ENCODE measurements at places on chromosomes 7 and 10.
A peak's percentile ranks its signal among the peaks of the same experiment; 100 is the strongest.

- DNase-seq = no peak
These were observed 6.9 kb downstream of the SERPINE1 start for GRCh38 chr7:101133621-101134398.

DNA sequence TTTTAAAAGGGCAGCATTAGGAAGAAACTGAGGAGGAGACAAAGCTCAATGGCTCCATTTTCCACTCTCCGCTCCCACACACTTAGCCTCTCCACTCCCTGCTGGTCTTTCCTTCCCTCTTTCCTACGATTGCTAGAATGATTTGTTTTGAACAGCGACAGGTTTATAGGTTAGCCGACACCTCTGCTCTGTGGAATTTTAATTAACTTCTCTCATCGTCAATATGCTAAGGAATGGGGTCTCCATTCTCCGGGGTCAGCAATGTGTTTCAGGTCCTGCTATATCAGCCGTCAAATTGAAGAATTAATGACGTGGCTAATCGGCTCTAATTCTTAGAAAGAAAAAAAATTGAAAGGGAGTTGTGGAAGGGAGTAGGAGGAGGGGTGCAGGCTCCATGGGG is 28.9 kb downstream of the FBXW4 start:
- no peak for DNase-seq

- no peak for DNase-seq
These were observed 126.2 kb downstream of the MDFIC start for GRCh38 chr7:115047958-115048720.

- DNase-seq = no peak
These were observed 107.5 kb downstream of the DOCK1 start for GRCh38 chr10:127012769-127013152.

- DNase-seq = no peak
These were observed 35.1 kb upstream of the GRID1 start for GRCh38 chr10:86401588-86402282.

DNA sequence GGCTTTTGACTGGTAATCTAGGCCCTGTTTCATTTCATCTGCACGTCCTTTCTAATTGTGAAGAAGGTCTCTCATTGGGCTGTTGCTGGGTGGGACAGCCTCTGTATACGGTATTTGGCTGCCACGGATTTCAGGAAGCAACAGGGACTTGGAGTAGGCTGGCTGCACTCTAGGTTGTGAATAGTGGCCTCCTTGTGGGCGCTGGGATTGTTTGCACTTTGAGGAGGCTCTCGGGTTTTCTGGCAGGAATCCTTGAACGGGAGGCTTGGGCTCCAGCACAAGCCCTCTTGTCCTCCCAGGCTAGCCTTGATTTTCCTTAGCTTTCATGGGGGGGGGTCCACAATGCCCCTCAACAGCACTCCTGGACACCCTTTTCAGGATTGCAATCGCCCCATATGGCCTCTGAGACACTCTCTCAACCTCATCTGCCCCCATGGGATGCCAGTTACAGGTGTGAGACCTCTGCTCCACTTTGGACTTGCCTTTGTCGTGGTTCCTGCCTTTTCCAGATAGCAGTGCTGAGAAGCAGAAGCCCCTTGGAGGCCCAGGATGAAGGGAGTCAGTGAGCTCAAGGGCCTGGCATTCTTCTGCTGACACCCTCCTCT is 33.9 kb upstream of the ZNF273 start:
- DNase-seq = no peak

DNA sequence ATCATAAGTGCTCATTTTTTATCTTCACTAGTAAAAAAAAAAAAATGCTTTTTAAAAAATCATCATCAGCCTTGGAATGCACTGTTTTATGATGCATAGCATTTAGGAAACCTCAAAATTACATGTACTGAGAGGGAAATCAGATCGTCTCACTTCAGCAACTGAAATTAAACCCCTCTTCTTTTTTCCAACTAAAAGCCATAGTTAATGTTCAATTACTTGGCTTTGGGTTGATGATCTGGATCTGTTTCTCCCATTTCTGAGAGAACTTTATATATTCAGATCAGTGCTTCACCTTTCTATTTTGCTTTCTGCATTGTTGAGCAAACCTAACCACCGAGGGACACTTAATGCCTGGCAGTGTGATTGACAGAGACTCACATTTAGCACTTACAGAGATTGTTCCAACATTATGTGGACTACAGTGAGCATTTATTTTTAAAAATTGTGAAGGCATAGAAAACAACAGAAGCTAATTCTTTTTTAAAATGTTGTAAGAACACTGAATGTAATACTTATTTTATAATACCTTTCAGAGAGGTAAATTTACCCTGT is 678.4 kb downstream of the PHTF2 start:
- DNase-seq = no peak

DNA sequence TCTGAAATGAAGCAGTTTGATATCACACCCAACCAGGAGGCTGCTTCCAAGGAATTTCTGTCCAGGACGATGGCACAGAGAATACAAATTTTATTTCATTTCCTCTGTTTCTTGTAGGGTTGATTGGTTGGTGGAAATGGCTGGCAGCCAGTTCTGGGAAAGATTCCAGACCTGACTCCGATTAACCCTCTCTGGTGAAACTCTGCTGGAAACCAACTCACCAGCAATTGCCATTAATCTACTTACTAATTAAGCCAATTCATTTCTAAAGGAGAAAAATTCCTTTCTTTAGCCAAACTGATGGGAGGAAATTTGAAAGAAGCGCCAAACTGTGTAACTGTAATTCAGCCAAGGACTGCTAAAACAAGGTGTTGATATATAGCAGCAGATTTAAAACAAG is 10.7 kb downstream of the PTF1A start:
- DNase-seq = no peak

GRCh38 chr7:1709900-1710299 is 39.8 kb downstream of the ELFN1 start:
- no peak for DNase-seq

GRCh38 chr10:97102441-97102840 is 83.3 kb downstream of the SLIT1 start:
- no peak for DNase-seq

DNA sequence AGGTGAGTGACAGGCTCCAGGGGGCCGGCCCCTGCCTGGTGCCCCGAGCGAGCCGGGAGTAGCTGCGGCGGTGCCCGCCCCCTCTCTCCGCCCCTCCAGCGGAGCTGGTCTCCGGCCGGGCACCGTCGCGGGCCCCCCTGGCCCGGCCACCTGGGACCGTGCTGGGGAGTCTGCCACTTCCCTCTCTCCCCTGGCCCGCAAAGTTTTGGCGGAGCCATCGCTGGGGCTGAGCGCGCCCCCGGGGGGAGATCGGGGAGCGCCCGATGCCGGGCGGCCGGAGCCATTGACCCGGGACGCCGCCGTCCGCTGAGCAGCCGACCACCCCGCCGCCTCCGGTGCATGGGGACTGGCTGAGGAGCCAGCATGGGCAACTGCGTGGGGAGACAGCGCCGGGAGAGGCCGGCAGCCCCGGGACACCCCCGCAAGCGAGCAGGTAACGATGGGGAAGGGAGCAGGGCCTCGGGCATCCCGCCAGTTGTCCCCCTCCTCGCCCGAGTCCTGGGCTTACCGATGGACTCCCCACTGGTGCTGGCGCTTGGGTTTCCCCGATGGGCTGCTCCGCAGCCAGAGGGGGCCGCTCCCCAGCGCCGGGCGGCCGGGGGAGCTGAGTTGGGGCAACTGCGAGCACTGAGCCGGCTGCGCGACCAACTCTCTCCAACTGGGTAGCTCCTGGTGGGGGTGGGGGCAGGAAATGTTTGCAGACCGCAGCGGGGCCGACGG is at the start of gene UBTD1:
Gene UBTD1 (plus strand): TSS at position 84 of the 720 bp plus-strand sequence. CDS start 280 bp downstream, at position 364.
- no peak for DNase-seq

DNA sequence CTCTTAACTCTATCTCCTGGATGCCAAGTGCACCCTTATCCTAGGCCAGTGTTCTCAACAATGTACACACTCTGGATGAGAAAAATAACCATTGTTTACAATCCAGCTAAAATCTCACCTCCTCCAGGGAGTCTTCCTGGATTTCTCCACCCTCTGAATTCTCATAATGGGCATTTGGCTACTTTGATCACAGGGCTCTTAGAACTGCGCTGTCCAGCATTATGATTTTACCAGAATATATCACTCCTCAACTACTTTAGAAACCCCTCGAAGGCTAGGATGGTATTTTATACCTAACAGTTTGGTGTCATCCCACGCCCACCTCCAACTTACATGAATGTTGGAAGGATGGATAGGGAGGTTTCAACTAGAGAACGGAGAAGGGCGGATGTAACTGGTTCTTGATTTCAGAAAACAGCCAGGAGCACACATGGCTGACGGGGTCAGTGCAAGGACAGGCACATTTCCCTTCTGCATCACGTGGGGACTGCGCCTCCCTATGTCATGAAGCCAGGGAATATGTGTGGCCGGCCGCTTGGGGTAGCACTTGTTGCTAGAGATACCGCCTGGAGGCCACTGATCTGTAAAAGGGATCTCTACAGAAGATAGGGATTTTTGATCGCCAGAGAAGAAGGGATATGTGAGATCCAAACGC is 1.2 kb upstream of the ATP6V0E2 start:
- no peak for DNase-seq

- no peak for DNase-seq
These were observed 94.1 kb downstream of the LRRC4 start for GRCh38 chr7:127937066-127937680.

GRCh38 chr7:158818325-158819213 is 10.7 kb downstream of the ESYT2 start:
- DNase-seq = peak; percentile 84

DNA sequence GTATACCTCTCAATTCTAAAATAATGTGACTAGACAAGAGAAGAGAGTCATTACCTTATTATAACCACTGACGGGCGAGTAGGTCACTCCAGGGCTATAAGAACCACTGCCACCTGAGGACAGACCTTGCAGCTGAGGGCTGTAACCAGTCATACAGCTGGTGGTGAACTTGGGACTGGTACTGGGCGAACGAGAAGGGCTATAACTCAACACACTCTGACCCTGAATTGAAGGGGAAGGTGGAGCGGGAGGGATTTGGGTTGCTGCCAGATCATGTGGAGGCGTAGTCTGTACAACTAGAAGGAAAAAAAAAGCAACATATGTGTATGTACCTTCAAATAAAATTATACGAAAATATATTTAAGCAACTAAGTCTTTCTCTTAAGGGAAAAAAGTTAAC is 3.4 kb downstream of the TMEM209 start:
- DNase-seq = no peak

DNA sequence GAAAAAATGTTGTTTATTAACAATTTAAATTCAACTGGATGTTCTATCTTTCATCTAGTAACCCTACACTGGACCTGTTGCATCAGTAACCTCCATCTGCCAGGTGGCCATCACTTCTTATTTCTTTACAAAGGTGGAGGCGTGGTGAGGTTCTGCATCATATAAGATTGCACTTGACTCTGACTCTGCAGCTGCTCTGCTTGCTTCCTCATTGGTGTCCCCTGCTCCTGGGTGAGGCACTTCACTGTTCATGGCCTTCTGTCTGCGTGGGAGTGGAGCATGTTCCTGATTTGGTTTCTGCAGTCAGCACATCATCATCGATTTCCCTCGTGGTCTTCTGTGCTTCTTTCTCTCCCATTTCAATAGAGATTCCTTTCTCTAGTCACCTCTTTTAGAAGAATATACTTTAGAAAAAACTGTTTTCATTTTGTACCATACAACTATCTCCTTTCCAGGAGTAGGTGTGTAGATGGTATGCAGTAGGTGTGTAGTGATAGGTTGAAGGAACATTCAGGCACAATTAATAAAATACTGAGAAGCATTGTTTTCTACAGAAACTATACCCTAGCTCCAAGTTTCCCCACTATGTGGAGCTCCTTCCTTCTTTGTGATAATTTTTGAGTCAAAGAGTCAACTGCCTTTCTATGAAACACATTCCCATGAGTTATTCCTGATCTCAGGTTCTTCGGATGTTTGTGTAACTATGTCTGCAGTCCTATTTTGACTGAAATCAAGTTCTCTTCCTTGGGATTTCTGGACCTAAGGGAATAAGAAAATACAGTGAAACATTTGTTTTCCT is 231.7 kb upstream of the CNTNAP2 start:
- DNase-seq = no peak

- peak; percentile 81 for DNase-seq
These were observed at the start of gene GIMAP1 for GRCh38 chr7:150716368-150716767. Gene GIMAP1, plus strand, starts transcription at chr7:150716613. Its CDS starts 2,435 bp downstream, at chr7:150719048.

GRCh38 chr10:93392121-93392520 is 90.0 kb downstream of the MYOF start:
- DNase-seq = no peak

GRCh38 chr10:33055625-33056024 is 97.6 kb upstream of the ITGB1 start:
- DNase-seq = no peak

GRCh38 chr7:12709726-12710502 is 22.5 kb downstream of the ARL4A start:
- DNase-seq = no peak

GRCh38 chr7:37928878-37929277 is 8.4 kb downstream of the EPDR1 start:
- no peak for DNase-seq

- DNase-seq = no peak
These were observed 161.6 kb downstream of the CAMK1D start for GRCh38 chr10:12510984-12511383.

DNA sequence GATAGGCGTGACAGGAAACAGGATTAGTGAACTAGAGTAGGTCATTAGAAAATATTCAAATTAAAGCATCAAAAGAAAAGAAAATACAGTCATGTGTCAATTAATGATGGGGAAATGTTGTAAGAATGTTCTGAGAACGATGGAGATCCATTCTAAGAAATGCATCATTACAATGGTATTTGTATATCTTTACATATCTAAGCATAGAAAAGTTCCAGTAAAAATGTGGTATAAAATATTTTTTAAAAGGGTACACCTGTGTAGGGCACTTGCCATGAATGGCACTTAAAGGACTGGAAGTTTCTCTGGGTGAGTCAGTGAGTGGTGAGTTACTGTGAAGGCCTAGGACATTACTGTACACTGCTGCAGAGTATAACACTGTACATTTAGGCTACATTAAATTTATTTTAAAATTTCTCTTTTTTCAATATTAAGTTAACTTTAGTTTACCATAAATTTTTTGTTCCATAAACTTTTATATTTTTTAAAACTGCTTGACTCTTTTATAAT is 282.5 kb downstream of the BMPER start:
- DNase-seq = no peak
